ENCODE measurements at places on chromosomes 12 and 14.
A peak's percentile ranks its signal among the peaks of the same experiment; 100 is the strongest.

GRCh38 chr12:120951-121350 lies 54.4 kb downstream of the IQSEC3 start:
- DNase-seq: no peak

GRCh38 chr12:138898-139534 lies 72.4 kb downstream of the IQSEC3 start:
- peak; percentile 4 for DNase-seq

DNA sequence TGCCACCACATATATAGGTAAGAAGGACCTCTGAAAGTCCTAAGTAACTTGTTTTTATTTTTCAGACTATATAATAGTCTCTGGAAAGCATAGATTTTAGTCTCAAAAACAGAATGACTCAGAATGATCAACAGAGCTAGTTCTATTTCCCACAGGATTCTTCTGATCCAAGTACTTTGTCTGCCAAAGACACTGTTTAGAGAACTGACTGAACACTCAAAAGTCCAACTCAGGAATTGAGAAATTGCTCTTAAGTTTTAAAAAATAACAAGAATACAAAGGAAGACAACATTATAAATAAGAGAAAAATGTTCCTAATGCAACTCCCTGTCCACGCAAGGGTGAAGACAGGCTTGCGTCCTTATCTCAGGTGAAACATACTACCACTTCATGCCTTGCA lies 29.0 kb downstream of the LGMN start:
- no peak for DNase-seq

- DNase-seq: no peak
These were observed 16.0 kb downstream of the AMDHD1 start for GRCh38 chr12:95959107-95959506.

GRCh38 chr14:61300754-61301153 lies 19.6 kb upstream of the TMEM30B start:
- no peak for DNase-seq

- no peak for DNase-seq
These were observed 3.8 kb upstream of the TSPAN8 start for GRCh38 chr12:71161591-71161990.

- DNase-seq: no peak
These were observed 204.5 kb upstream of the G2E3 start for GRCh38 chr14:30354439-30354838.

- DNase-seq: no peak
These were observed 615 bp upstream of the ASB8 start for GRCh38 chr12:48157889-48158370.

DNA sequence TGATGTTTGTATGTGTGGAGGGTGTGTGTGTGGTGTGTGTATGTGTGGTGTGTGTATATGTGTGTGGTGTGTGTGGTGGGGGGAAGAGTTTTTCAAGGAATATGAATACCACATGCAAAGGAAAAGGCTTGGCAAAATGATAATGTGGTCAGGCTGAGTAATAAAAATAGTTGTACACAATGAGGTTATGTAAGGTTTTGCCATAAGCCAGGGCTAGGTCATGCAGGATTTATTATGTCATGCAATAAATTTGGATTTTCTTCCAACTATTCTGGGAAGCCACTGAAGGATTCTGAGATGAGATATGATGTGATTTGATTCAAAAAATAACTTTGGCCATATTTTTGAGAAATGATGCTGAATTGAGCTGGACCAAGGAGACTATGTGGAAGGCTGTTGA lies 1191.6 kb upstream of the SEL1L start:
- no peak for DNase-seq

DNA sequence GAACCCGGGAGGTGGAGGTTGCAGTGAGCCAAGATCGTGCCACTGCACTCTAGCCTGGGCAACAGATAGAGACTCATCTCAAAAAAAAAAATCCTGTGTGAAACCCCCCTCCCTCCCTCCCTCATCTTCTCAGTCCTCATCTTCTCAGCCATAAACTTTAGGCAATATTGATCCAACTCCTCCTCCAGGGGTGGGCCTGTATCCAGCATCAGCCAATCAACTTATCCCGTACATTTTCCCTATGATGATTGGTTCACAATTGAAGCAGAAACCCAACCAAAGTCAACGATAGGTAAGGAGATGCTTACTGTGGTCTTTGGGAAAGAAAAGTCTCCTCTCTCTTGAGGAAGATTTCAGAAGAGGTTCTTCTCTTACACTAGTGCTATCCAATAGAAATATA lies 33.5 kb upstream of the CIT start:
- no peak for DNase-seq

DNA sequence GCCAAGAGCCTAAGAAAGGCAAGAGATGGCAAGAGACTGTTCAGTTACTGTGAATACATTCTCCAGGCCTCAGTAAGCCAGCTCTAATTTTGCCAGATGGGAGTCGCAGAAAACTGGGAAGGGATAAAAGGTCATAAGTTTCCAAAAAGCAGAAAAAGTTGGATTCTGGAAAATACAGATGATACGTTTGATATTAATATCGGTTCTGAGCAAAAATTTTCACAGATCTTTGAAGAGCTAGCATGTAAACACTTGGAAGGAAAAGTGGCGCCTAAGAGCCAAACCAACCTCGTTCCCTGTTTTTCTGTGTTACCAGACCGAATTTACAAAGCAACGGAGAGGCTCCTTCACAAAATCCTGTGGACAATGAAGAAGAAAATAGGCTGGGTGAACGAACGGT lies 7.8 kb upstream of the EML1 start:
- DNase-seq: no peak

- DNase-seq: no peak
These were observed 143.8 kb downstream of the BCL11B start for GRCh38 chr14:99128185-99128584.

DNA sequence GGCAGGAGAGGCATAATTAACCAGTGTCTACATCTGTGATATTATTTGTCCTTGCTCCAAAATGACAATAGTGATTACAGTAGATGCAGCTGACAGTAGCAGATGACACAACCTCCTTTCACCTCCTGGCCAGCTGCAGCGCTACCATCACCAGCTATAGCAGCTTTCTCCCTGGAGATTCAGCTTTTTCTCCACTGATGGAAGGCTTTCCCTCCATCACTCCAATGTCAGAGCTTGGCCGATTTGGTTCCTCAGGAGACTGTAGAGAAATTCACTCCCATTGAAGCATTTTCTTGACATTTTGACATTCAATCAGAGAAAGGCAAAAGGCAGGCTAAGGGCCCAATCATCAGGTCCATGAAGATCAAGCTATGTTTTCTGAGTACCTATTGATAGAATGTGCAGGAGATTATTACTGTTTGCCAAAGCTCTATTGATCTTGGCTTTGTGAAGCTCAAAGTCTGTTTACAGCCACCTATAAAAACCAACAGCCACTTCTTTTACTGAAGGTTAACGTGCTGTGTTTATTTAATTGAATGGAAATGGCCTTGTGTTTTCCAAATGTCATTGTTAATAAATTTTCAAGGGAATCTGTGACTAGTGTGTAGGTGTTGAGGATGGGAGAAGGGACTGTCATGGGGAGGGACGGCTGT lies 785.1 kb downstream of the DIO2 start:
- no peak for DNase-seq

- no peak for DNase-seq
These were observed 63.9 kb upstream of the GALNT9 start for GRCh38 chr12:132393245-132393795.

DNA sequence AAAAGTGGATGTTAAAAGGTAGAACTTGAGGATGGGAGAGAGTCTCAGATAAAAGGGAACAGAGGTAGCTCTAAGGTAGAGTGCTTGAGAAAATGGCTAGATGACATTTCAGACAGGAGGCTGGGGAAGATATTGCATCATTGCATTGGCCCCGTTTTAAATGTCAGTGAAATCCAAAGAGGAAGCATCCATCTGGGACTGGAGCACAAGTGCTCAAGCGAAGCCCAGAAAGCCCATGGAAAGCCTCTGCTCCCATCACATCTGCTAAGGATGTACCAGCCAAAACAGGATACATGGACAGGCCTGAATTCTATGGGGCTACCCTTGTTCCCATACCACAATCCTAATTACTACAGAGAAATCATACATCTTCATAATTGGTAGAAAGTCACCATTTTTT lies 581.5 kb upstream of the TMEM132C start:
- DNase-seq: no peak

- peak; percentile 54 for DNase-seq
These were observed 35.6 kb downstream of the RASSF8 start for GRCh38 chr12:25993901-25994651.

- no peak for DNase-seq
These were observed 167.2 kb downstream of the CAPZA3 start for GRCh38 chr12:18905134-18905533.

- DNase-seq: no peak
These were observed 222.5 kb upstream of the ARHGAP5 start for GRCh38 chr14:31854508-31855075.

- no peak for DNase-seq
These were observed 8.5 kb upstream of the ASCL1 start for GRCh38 chr12:102948941-102949352.

- no peak for DNase-seq
These were observed 3.1 kb upstream of the TPH2 start for GRCh38 chr12:71935594-71935993.

DNA sequence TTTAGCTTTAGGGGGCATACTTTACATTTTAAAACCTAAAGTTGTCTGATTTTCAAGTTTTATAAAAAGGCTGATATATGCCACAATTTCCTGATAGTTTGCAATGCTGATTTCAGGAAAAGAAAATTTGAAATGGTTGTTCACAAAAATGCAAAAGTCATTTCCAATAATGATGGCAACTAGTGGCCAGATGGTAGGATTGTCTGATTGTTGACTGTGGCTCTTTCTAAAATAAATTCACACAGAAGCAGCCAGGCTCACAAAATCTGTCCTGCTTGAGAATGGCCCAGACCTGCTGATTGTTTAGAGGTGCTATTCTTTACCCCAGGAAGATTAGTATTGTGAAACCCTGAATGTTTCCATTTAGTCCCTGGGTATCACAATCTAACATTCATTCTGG lies 220.3 kb downstream of the NELL2 start:
- no peak for DNase-seq

GRCh38 chr12:50200552-50201273 lies 33.5 kb upstream of the CERS5 start:
- DNase-seq: peak; percentile 80

- DNase-seq: no peak
These were observed 18.4 kb downstream of the AMN start for GRCh38 chr14:102940729-102941362.

DNA sequence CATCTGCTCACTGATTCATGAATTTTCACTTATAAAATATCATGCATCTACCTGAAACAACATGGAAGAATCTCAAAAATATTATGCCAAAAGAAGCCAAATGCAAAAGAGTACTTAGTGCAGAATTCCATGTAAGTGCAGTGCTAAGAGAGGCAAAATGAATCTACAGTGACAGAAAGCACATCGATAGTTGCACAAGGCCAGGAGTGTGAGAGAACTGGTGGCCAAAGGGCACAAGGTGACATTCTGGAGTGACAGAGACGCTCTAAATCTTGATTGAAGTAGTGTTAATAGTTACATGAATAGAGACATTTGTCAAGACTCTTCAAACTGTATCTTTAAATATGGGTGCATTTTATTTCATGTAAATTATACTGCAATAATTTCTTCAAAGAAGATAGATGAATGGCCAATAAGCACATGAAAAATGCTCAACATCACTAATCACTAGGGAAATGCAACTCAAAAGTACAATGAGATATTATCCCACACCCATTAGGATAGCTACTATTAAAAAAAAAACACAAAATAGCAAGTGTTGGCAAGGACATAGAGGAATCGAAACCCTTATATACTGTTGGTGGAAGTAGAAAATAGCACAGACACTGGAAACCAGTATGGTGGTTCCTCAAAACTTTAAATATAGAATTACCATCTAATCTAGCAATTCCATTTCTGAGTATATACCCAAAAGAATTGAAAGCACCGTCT lies 71.7 kb upstream of the KICS2 start:
- no peak for DNase-seq

GRCh38 chr12:119308708-119309456 lies 25.6 kb upstream of the CCDC60 start:
- DNase-seq: no peak

DNA sequence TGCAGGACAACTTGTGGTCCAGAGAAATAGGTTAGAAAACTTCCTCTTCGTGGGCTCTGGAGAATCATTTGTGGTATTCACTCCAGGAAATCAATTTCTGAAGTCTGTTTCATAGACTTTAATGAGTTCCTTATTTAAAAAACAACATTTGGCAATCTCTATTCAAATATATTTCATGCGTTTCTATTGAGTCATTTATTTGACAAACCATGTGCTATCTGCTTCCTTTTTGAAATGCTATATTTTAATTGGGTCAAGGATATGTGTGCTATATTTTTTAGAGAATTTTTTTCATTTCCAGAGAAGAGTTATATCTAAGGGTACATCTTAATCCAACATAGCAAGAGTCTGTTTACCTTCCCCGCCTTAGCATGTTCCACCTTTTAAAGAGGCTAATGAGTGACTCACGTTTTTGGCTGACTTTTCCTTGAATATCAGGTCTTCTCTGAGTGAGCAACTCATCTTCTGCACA lies 252.4 kb upstream of the EGLN3 start:
- no peak for DNase-seq

DNA sequence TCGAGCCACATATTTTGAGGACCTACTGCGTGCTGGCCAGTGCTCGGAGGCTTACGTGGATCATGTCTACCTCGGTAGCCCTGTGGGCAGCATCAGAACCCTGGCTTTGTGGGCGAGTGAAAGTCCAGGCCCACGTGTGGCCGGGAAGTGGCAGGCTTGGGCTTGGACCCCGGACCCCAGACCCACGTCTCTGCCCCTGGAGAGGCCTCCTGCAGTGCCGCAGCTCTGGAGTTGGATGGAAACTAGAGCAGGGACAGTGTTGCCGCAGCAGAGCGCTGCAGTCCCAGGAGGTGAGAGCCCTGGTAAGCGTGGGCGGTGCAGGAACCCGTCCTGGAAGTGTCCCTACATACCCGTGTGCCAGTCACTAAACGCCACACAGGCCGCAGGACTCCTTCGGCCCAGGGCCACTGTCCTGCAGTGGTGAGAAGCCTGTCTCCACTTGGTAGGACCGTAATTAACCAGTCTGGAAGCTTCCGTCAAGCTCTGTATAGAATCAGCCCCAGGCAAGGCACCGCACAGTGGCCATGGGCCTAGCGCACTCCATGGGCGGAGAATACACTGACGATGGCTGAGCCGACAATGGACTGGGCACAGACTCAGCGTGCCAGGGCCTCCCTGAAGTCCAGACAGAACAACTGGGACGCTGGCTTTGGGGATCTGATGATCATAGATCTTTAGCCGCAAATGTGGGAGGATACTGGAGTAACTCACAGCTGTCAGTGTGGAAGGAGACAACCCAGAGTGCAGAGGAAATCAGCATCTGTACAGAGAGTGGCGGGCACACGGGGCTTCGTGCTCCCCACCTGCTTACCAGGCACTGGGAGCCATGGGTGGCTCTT lies 219.5 kb downstream of the KIF26A start:
- no peak for DNase-seq

- DNase-seq: no peak
These were observed 18.1 kb upstream of the SMCO2 start for GRCh38 chr12:27428466-27428865.

- no peak for DNase-seq
These were observed 26.2 kb downstream of the ANG start for GRCh38 chr14:20714593-20715250.

- no peak for DNase-seq
These were observed 79.6 kb downstream of the HMGA2 start for GRCh38 chr12:65903691-65904383.

GRCh38 chr12:68287106-68287505 lies 33.7 kb upstream of the IL22 start:
- no peak for DNase-seq
